ENCODE measurements at places on chromosomes 5 and 9. TPM values are rescaled to one million over a fixed set of nuclear protein-coding genes. Genes with fewer than 3 reads are reported as not detected.

FBP2 gene
- not detected for total RNA-seq

GRCh38 chr9:121690766-121691165 lies 39.3 kb downstream of the DAB2IP start:
- no peak for DNase-seq

DNA sequence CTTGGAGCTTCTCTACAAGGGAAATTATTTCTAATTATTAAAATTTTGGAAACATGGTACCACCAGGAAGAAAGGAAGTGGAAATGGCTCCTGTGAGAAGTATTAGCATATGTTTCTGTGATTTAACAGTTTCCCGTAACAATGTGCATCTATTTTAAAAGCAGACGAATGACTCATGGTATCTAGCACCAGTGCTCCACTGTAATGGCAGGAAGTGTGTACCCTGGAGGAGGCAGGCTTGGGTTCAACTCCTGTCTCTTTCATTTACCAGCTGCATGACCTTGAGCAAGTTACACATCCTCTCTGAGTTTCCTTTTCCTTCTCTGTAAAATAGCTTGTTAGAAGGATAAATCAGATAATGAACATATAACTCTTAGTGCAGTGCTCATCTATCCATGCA lies 41.0 kb upstream of the ANGPTL2 start:
- peak; percentile 62 for DNase-seq

- peak; percentile 50 for DNase-seq
Observed at GRCh38 chr5:148820461-148821395, 5.7 kb upstream of the ADRB2 start.

- no peak for DNase-seq
Observed at GRCh38 chr5:2697446-2698200, 53.9 kb downstream of the IRX2 start.

SLC28A3 gene
- total RNA-seq = 15.0 TPM

GRCh38 chr9:111810908-111811307 lies 16.2 kb upstream of the SHOC1 start:
- DNase-seq = no peak

DNA sequence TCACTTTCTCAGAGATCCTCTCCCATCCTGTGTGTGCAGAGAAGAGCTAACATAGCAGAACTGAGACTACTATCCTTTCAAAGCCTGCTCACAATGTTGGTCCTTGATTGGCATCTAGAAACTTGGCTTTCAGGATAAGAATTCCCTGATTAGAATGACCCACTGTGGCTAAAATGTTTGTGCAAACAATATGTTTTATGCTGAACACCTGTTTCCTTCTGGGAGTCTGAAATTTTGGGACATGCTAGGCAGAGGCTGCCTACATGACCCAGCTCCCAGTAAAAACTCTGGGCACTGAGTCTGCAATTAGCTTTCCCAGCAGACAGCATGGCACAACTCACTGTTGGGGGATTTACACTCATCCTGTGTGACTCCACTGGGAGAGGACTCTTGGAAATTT lies 78.9 kb downstream of the CFAP95 start:
- DNase-seq = no peak

GRCh38 chr5:57172466-57173318 lies 1.2 kb upstream of the GPBP1 start:
- peak; percentile 55 for DNase-seq

DNA sequence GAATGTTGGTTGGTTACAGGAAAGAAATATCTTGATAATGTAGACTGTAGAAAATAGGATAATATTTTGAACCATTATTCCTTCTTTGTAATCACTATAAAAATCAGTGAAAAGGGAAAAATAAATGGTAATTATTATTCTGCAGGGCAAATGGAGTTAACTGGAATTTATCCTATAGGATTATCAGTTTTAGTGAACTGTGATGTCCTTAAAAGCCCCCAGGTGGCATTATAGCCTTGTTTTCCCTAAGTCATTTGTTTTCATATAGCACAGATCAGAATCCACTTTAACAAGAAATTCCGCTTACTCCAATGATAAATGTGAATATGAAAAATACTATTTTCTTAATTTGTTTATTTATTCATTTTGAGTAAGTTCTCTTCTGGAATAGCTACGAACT lies 26.2 kb upstream of the WDR41 start:
- DNase-seq = peak; percentile 20

- DNase-seq = peak; percentile 85
Observed at GRCh38 chr5:150780816-150781221, 2.3 kb downstream of the SMIM3 start.

DNA sequence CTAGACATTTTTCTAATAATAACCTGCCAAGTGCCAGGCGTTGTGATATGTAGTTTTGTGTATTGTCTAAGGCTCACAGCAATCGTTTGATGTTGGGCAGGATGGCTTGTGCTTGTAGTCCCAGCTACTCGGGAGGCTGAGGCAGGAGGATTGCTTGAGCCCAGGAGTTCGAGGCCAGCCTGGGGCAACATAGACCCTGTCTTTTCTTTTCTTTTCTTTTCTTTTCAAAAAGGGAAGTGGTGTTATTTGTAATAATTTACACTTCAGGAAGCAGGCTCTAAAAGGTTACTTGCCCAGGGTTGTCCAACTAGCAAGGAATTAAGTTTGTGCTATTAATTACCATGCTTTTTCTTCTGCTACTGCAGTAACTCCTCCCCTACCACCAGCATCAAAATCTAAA lies 3.2 kb downstream of the ZNF131 start:
- no peak for DNase-seq

GRCh38 chr5:71996789-71997188 lies 110.5 kb upstream of the MAP1B start:
- DNase-seq = no peak

DNA sequence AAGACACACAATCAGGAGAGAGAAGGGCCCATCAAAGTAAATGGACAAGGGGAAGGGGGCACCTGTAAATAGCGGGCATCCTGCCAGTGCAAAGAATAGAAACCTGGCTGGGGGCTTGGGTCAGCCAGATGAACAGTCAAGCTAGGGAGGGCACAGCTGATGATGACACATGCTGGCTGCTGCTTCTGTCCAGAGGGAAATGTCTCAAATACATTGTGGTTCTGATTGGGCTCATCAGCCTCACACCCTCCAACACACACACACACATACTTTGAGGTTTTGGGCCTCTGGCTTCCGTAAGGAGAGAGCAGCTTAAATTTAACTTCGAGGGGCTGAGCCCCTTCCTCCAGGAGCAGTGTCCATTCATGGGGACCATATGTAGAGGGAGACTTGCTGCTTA lies 27.6 kb upstream of the SPATA31E1 start:
- DNase-seq = no peak

ANKRA2 gene
- total RNA-seq = 34.3 TPM

DNA sequence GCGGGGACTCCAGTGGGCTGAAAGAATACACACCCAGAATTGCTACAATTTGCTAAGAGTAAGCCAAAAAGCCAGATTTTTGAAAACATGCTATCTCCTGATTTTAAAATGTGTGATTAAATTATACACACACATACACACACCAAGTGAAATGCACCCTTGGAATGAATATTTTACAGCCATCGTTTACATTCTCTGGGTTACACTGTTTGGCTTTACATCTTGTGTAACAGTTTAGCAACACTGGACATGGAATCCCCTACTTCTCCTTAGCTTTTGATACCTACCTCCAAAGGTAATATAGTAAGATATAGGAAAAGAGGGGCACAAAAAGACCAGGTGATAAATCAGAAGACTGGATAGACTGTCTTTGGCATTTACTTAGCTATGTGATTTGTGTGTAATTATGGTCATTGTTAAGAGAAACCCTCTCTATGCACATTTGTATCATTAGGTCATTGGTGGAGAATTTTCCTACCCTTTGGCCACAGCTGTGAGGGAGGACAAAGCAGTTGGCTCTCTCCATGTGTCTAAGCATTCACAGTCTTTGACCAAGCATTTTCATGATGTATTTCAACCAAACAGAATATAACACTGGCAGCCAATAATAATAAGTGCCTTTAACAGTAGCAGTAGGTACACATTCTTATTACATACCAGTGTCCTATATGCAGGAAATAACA lies 7.6 kb downstream of the SVEP1 start:
- no peak for DNase-seq

DNA sequence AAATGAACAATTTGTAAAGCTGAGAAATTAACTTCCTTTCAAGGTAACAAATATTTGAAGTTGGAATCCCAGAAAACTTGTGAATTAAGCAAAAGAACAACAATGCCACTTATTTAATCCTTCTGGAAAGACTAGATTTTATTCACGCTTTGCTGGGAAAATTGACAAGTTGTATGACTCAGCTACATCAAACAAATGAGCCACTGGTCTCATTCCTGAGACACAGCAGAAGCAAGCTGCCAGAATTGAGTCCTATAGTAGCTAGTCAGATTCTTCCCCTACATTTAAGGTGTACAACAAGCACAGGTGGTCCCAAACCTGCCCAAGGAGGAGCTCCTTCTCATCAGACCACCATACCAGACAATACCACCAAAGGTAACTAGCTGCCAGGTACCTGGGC lies 280.7 kb downstream of the SPOCK1 start:
- peak; percentile 85 for DNase-seq

DNA sequence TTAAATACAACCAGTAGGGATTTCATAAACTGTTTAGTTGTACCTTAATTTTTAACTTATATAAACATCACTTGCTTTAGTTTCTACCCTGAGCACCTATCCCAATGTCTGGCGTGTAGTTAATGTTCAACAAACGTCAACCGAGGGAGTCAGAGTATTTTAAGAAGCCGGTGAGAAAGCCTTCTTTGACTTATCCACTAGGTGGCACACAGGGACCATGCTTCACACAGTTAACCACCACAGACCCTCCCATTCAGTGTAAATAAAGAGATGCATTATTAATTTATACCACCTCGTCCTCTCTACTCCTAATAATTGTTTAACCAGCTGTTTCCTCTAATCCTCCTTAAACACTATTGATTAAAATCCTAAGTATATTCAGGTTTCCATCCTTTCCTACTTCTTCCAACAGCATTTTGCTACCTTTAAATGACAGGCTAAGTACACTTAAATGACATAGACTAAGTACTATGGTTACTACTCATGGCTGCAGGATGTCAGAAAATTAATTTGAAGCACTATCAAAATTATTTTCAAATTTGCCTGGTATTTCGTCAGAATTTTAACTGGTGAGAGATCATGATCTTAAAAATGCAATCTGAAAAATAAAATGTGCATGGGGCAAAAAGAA lies 2.3 kb downstream of the HAPLN1 start:
- peak; percentile 61 for DNase-seq

DNA sequence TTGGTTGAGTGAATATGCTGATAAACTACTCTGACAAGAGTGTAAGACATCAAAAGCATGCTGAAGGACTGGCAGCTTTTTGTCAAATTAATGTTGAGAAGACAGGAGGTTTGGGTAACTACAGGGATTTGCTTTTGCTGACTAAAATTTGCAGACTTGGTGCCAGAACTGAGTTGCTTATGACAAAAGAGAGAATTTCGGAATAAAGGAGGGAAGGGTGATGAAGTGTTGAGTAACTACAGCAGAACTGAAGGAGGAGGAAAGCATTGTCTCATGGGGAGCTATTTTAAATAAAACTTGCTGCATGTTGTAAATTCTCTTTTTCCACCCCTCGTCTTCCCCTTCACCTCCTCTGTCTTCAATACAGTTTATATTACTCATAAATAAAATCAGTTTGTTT lies 296.1 kb downstream of the YTHDC2 start:
- DNase-seq = no peak

- DNase-seq = no peak
Observed at GRCh38 chr5:10602031-10602806, 38.3 kb downstream of the ANKRD33B start.

GRCh38 chr9:131591845-131592208 lies 46.5 kb downstream of the PRRT1B start:
- DNase-seq = no peak

DNA sequence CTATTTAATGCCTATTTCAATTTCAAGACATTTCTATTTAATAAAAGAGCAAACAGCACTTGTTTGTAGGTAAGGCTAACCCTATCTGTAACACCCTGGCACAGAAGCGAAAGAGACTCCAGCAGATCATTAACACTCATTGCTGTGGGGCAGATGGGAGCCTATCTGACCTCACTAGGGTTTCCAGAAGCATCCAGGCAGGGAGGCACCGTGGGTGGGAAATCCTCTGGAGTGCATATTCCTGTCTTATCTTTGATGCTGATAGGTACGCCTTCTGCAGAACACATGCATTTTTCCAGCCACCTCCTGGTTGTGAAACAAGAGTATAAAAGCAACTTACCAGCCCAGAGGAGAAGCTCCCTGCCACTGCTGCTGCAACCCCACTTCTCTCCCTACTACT lies 233.7 kb downstream of the GLIS3 start:
- DNase-seq = no peak

DNA sequence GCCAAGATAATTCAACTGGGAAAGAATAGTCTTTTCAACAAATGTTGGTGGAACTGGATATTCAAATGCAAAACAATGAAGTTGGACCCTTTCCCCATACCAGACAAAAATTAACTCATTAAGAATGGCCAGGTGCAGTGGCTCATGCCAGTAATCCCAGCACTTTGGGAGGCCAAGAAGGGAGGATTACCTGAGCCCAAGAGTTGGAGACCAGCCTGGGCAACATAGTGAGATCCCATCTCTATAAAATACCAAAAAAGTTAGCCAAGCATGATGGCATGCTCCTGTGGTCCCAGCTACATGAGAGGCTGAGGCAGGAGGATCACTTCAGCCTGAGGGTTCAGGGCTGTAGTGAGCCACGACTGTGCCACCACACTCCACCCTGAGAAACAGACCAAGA lies 24.2 kb downstream of the SERINC5 start:
- no peak for DNase-seq

GRCh38 chr5:96229188-96229587 lies 203.9 kb downstream of the PCSK1 start:
- DNase-seq = no peak

FOXD4L5 gene
- total RNA-seq = 0.13 TPM

PRKAA1 gene
- total RNA-seq = 57.1 TPM

- DNase-seq = no peak
Observed at GRCh38 chr5:155050384-155051019, 36.9 kb downstream of the KIF4B start.

GPR151 gene
- total RNA-seq = not detected

- no peak for DNase-seq
Observed at GRCh38 chr5:149800633-149801032, 70.5 kb downstream of the PPARGC1B start.

PCDHGB3 gene
- under 0.01 TPM for total RNA-seq

CDX1 gene
- total RNA-seq = not detected

DNA sequence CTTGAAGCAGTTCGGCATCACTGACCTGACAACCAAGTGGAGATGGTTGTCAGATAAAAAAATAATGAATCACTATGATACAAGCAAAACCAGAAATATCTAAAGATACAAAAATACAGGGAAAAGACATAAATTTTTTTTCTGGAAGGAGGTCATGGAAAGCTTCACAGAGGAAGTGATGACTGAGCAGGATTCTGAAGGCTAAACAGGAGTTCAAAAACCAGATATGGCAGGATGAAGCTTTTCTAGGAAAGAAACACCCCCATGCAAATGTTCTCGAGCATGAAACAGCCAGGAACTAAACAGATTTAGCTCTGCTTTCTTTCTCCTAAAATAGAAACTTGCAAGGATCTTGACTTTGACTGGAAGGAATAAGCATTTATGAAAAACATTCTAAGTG lies 60.7 kb upstream of the IFNE start:
- DNase-seq = no peak

GRCh38 chr9:13388157-13388556 lies 108.7 kb upstream of the MPDZ start:
- DNase-seq = no peak

ECSCR gene
- total RNA-seq = not detected

GDNF gene
- total RNA-seq = under 0.01 TPM

Measured in bronchial epithelial cell (primary cell).